NCI-H2081 (cell line): ENCODE measurements at places on chromosomes 5 and 9.

GRCh38 chr5:86841000-86841644 lies 223.4 kb downstream of the COX7C start:
- DNase-seq = no peak

GRCh38 chr5:125006011-125006685 lies 259.7 kb upstream of the ZNF608 start:
- DNase-seq = no peak

- DNase-seq = no peak
These were observed 80.8 kb downstream of the NTRK2 start for GRCh38 chr9:84750152-84750865.

DNA sequence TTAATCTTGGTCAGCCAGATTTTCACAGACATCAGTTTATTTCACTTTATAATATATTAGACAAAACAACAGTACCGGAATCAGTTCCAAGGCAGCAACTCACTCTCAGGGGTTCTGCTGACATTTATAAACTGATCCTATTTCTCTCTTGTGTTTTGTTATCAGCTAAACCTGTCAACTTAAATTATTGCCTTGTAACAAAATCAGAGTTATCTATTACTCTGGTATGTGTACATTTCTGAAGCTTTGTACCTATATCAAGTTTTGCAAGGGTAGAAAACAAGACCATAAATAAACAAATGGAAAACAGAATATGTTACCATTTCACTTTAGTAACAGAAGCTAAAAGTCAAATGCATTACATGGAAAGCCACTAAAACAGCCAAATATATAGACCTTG lies 122.1 kb downstream of the SIL1 start:
- no peak for DNase-seq

DNA sequence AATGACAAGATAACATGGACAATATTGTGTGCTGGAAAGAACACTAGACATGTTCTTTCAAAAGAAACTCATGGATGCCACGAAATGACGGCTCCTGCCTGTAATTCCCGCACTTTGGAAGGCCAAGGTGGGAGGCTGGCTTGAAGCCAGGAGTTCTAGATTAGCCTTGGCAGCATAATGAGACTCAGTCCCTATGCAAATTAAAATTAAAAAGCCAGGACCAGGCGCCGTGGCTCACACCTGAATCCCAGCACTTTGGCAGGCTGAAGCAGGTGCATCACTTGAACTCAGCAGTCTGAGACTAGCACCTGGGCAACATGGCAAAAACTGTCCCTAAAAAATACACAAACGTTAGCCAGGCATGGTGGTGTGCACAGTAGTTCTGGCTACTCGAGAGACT lies 814.2 kb downstream of the BRINP1 start:
- no peak for DNase-seq

GRCh38 chr9:134208981-134209725 lies 44.8 kb upstream of the RNU6ATAC start:
- no peak for DNase-seq

- DNase-seq = no peak
These were observed at the start of gene CMYA5 for GRCh38 chr5:79689541-79690466. Gene CMYA5 (plus strand): TSS chr5:79689836. CDS start chr5:79689908, 72 bp downstream.

- DNase-seq = peak; percentile 30
These were observed 32.3 kb downstream of the GLRA1 start for GRCh38 chr5:151892393-151892792.

DNA sequence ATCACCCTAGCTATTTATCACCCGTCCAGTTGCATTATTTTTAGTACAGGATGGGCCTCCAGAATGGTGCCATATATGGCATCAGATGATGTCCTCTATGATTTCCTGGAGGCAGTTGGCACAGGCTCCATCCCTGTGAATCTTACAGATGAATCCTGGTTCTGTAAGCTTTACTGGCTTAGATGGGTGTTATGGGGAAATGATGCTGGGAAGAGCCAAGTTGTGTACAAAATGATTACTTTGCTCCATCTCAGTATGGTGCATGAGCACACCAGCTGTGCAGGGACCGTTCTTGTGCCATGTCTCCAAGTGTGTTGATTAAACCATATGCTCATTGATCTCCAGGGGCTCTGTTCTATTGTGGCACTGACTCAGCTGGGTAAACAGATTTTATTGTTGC lies 755.7 kb downstream of the TLR4 start:
- peak; percentile 87 for DNase-seq

DNA sequence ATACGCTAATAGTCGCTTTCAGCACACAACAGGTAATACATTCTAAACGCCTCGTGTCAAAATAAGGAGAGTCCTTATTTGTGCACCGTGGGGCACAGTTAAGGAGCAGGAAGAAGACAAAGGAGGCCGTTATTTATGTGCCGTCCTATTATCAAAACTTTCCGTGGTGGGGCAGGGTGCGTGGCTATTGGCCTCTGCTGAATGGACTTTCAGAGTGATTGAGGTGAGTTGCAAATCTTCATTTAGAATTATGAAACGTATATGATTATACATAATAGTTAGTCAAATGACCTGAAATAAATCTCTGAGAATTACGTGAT lies 833 bp downstream of the C5orf24 start:
- DNase-seq = no peak

- DNase-seq = no peak
These were observed 2.5 kb upstream of the PLAC8L1 start for GRCh38 chr5:146107901-146108300.

GRCh38 chr9:87614397-87614796 lies 111.5 kb upstream of the CTSL start:
- DNase-seq = no peak

GRCh38 chr5:40594811-40595210 lies 84.9 kb upstream of the PTGER4 start:
- no peak for DNase-seq

DNA sequence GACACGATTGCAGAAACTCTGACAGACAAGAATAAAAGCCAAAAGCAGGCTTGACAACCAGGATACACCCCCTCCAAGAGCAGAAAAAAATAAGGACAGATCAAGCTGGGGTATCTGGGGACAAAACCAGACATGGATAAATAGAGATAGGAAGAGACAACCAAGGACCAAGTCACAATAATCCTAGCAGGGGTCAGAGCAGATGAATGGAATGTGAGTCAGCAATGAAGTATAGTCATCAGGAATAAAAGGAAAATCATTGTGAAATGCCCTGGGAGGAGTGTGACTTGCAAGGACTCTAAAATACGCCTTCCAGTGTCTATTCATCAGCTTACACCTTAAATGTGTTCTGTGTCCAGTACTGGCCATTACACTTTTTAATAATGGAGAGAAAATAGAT lies 206.8 kb downstream of the CAAP1 start:
- no peak for DNase-seq

- no peak for DNase-seq
These were observed 302.9 kb upstream of the PAPPA start for GRCh38 chr9:115850548-115851304.

- DNase-seq = no peak
These were observed 179.0 kb upstream of the PITX1 start for GRCh38 chr5:135213027-135213386.

DNA sequence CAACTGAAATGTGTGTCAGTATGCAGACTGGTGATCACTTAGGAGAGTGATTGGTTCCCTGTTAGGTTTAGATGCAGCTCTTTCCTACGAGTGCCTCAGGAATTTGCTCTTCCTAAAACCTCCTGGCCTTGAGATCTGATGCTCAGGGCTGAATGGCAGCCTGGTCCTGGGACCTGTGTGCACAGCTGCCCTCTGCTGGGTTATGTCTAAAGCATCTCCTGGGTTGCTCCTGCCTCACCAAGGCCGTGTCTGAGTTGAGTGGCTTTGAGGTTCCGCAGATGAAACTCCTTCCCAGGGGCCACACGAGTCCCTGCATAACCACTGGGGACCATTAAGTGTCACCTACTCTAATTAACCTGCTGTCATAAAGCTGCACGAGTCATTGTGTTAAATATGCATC lies 59.5 kb downstream of the MVB12B start:
- no peak for DNase-seq

- DNase-seq = peak; percentile 33
These were observed 194.8 kb downstream of the CRB2 start for GRCh38 chr9:123550797-123551196.

- no peak for DNase-seq
These were observed 123.7 kb downstream of the ADGRV1 start for GRCh38 chr5:90682278-90682677.

DNA sequence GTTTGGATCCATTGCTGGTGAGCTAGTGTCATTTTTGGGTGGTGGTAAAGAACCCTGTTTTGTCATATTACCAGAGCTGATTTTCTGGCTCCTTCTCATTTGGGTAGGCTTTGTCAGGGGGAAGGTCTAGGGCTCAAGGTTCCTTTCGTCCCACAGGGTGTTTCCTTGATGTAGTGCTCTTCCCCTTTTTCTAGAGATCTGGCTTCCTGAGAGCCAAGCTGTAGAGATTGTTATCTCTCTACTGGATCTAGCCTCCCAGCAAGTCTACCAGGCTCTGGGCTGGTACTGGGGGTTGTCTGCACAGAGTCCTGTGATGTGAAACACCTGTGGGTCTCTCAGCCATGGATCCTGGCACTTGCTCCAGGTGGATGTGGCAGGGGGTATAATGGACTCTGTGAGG lies 145.9 kb downstream of the HINT1 start:
- no peak for DNase-seq

GRCh38 chr9:131606896-131607567 lies 61.7 kb downstream of the PRRT1B start:
- DNase-seq = no peak

DNA sequence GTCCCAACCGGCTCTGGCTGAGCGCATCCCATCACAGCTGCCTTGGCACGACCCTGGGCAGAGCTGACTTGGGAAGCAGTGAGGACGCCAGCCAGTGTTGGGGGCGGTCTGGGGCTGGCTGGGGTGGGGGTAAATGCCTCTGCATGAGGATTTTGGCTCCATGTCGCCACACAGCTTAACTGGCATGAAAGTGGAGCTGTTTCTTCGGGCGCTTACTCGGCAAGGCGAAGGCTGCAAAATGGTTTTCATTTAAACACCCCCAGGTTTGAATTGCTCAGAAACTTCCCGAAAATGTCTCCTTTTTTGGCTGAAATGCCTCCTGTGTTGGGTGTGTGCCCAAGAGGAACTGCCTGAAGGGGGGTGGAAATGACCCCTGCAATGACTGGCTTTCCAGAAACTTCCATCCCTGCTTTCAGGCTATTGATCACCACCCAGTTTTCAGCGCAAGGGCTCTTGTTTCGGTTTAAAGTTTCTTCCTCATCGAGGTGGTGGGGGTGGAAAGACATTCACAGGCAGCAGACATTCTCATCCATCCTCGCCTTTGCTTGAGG lies 38.3 kb downstream of the PTGES start:
- no peak for DNase-seq
